Omental fat pad (tissue), 4 donors: ENCODE measurements at places on chromosomes 6 and 20. TPM values are rescaled to one million over a fixed set of nuclear protein-coding genes. Genes with fewer than 3 reads are reported as not detected.

The LAMA5 gene
- total RNA-seq, result 47.4 TPM

The LHFPL5 gene
- total RNA-seq, result not detected

The FOXF2 gene
- total RNA-seq, result 1.1 TPM

The KCNK16 gene
- not detected for total RNA-seq

The METTL24 gene
- total RNA-seq, result 2.4 TPM

The OPN5 gene
- total RNA-seq, result not detected

The MYCT1 gene
- 65.6 TPM for total RNA-seq

The CCN5 gene
- 75.5 TPM for total RNA-seq

The FGD2 gene
- total RNA-seq, result 60.2 TPM

The BEND3 gene
- total RNA-seq, result 8.5 TPM

The ID4 gene
- total RNA-seq, result 8.5 TPM

The HTR1B gene
- not detected for total RNA-seq

The SLC22A3 gene
- 12.2 TPM for total RNA-seq

The GRM1 gene
- total RNA-seq, result not detected

The ELOVL4 gene
- 0.50 TPM for total RNA-seq

DNA sequence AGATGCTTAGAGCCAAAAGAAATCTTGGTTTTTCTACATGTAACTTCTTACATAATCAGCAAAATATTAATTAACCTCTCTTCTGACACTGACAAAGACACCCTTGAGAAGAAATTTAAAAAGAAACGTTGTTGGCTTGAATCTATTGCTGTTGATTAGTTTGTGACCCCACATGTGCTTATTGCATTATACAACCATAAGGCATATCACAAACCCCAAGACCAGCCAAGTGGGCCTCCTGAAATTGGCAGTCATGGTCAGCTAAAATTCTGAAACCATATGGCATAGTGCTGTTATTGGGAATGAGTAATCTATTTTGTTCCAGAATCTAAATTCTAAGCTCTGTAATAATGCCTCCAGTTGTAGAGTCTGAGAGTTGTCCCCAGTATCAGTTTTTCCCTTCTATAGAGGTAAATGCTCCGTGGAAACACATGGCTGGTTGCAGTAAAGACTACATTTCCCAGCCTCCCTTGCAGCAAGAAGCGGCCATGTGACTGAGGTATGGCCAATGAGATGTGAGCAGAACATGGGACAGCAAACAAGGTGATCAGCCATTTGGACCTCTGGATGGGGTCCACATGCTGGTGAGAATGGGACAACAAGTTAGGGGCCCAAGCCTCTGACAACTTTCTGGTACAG, 42.3 kb upstream of the PTPN1 start:
- no peak for DNase-seq

GRCh38 chr6:31037169-31037568, 26.9 kb downstream of the MUC22 start:
- DNase-seq, result no peak

DNA sequence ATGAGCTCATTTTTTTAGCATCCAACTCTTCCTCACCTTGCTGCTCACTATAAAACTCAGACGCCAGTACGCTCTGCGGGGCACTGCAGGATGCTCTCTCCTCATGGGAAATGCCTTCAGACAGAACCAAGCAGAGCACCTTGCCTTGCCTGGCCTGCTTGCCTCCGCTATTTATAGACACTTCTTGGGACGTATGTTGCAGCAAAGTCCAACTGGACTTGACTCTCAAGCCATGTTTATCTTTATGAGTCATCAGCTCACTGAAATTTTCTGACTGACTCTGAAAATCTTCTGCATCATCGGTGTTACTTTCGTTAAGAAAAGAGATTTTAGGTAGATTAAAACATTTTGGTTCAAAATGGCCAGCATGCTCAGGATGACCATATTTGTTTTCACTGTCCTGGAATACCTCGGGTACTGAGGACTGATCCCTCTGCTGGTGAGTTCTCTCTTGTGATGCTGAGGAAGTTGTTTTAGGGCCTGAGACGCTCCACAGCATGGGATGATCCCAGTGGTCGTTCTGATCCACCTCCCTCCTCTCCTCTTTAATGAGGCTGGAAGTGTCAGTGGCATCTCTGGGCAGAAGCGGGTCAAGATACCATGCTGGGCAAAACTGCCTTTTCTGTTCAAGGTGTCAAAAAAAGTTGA, 204.5 kb downstream of the KIF16B start:
- no peak for DNase-seq

GRCh38 chr6:139939189-139939979, 564.9 kb upstream of the CITED2 start:
- no peak for DNase-seq

GRCh38 chr20:49420292-49420691, 62.2 kb downstream of the KCNB1 start:
- DNase-seq, result no peak

- DNase-seq, result no peak
Observed at GRCh38 chr6:94570581-94570980, 1006.8 kb upstream of the MANEA start.

GRCh38 chr6:45461486-45461885, 83.8 kb upstream of the SUPT3H start:
- no peak for DNase-seq

DNA sequence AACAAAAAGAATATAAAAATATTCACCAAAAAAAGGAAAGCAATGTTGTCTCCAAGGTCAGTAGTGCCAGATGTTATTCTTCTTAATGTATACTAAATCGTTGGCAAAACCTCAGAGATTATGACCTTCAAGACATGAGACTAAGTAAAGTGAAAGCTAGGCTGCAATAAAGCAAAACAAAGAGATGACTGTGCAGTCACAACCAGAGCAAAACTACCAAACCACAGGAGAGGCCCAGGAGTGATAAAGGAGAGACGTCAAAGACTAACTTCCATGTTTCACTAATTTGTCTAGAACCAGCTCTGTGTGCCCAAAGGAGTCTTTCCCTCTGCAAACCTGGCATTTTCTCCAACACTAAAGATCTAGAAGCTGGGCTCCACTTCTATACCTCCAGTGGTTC, 155.9 kb upstream of the POU3F2 start:
- DNase-seq, result no peak

DNA sequence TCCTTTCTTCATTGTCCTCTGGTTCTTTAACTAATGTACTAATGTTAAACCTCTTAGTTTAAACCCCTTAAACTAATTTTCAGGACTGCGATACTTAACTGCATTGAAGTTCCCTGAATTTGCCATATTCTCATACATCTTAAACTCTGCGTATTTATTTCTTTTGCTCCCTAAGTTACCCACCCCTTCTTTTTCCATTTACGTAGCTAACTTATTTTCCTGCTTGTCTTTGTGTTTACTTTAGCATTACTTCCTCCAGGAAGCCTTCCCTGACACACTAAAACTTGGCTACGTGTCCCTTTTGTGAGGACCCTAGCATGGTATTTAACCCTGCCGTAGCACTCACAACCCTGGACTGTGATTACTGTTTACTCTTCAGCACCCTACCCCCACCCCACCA, 79.0 kb downstream of the UBR2 start:
- no peak for DNase-seq

GRCh38 chr6:137217801-137218472, 1.2 kb downstream of the IFNGR1 start:
- DNase-seq, result no peak

- no peak for DNase-seq
Observed at GRCh38 chr20:12079490-12079889, 161.8 kb downstream of the BTBD3 start.

DNA sequence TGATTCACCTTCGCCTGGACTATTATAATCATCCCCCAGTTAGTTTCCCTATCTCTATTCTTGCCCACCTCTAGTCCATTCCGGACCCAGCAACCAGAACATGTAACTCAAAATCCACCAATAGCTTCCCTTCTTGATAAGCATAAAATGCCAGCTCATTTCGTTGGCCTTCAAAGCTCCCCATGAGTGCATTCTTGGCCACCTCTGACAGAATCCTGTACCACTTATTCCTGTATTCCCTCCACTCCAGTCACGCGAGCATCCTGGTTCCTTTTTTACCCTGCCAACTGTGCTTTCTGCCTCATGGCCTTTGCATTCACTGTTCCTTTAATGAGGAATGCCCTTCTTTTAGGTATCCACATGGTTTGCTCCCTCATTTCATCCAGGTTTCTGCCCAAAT, 36.7 kb downstream of the CYP24A1 start:
- no peak for DNase-seq

DNA sequence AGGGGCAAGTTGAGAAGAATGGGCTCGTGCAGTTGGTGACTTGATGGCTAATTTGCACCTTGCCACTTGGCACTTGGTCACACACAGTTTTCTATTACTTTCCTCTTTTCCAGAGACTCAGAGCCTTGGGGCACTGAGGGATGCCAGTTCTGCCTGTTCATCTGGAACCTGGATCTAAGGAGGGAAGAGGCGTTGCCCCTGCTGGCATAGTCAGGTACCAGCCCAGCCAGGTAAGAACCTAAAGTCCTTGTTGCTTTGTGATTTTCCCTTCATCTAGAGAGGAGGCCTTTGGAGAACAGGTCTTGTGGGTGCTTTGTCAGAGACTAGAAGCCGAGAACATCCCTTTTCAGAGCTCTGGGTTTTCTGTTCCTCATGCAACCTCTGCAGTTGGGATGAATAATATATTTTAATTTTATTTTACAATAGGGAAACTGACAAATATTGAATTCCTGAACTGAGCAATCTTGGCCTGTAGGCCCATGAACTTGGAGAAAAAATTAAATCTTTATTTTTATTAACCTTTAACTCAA, 11.4 kb downstream of the SYTL3 start:
- DNase-seq, result no peak

DNA sequence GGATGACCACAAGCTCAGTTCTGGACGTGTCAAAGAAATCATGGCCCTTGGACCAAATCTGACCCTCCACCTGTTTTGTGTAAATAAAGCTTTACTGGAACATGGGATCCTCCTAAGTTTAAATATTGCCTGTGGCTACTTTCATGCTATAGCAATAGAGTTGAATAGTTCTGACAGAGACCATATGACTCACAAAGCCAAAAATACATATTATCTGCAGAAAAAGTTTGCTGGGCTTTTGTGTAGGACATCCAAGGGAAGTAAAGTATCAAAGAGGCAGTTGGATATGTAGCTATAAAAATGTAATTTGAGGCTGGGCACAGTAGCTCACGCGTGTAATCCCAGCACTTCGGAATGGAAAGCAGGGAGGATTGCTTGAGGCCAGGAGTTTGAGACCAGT, 78.9 kb downstream of the TOX2 start:
- DNase-seq, result no peak

- DNase-seq, result no peak
Observed at GRCh38 chr6:16136621-16137450, 8.0 kb downstream of the MYLIP start.

DNA sequence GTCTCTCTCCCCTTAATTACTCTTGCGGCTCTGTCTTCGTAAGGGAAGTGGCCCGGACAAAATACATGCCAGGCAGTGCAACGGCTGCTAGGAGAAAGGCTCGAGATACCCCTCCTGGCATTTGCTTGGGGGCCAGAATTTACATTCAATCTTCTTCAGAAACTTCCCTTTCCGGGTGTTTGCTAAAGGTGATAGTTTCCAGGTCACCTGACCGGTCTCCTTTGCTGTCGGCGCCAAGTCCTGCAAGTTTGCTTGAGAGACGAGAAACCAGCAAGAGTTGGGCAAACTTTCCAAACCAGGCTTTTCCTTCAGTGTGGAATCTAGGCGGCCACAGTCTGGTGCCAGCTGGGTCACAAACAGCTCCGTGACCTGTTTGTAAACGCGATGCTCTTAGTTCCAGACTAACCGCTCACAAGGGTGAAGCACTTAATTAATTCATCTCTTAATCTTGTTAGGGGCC, 563 bp upstream of the SRSF3 start:
- DNase-seq, result no peak

GRCh38 chr6:20204512-20204894, 7.8 kb downstream of the MBOAT1 start:
- no peak for DNase-seq

GRCh38 chr20:49904440-49905214, 10.7 kb downstream of the SPATA2 start:
- DNase-seq, result no peak
